Activated T-helper 17 cell treated with anti-CD3 and anti-CD28 coated beads, Interleukin-2, amount 50 U/mL, for 72 hours (primary cell): ENCODE measurements at places on chromosomes 6 and 20.

GRCh38 chr6:35037664-35038038 lies 103.5 kb downstream of the TCP11 start:
- no peak for ATAC-seq

DNA sequence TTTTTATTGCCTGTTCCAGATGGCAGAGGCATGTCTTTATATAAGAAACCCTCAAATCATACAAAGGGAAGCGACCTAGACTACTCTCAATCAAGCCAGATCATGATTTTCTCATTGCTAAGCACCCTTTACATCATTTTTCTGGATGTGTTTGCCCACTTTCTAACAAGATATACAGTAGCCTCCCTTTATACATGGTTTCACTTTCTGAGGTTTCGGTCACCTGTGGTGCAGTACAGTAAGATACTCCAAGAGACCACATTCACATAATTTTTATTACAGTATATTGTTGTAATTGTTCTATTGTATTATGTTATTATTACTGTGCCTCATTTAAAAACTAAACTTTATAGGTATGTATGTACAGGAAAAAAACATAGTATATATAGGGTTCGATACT lies 23.6 kb downstream of the TOMM6 start:
- ATAC-seq: no peak

GRCh38 chr20:17276101-17276500 lies 49.3 kb downstream of the PCSK2 start:
- no peak for ATAC-seq

- no peak for ATAC-seq
These were observed 64.3 kb upstream of the AFDN start for GRCh38 chr6:167762259-167762962.

DNA sequence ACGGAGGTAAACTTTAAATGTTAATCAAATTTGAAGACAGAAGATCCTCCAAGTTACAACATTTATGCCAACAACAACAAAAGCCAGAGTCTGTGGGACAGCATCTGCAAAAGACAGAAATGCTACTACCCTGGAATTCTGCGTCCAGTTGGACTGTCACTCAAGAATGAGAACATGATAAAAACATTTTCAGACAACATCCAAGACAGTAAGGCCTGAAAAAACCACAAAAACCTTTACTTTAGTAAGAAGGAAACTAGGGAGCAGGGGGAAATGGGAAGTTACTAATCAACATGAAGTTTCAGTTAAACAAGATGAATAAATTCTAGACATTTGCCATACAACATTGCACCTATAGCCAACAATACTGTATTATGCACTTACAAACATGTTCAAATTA lies 77.6 kb downstream of the MLIP start:
- no peak for ATAC-seq

DNA sequence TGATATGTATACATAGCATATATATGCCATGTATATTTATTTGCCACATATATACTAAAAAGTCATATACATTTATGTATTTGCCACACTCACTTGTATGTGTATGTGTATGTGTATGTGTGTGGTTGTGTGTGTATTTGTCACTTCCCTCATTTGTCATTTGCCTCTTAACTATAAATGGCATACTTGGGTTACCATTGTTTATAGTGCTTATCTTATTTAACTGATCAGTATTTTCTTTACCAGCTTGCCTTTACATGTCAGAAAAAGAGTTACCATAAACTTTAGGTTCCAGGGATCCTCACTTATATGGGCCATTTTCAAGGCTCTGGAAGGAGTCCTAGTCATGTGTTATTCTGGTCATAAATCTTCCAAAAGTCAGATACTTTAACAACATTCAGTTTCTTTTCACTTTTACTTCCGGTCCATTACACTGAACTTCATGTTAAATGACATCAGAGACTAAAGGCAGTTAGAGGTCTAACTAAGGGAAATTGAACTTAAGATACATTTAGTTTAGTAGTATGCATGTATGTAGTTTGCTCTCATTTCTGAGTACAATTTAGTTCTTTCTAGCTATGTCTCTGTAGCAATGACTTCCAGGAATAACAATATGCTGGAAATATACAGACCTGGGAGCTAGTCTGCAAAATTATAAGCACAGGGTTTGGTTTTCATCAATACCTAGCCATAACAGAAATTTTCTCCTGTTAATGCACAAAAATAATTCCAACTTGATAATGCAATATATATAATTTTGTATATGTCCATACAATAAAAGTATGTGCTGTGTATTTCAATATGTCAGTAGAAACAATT lies 33.7 kb upstream of the HIVEP1 start:
- no peak for ATAC-seq

GRCh38 chr6:18668994-18669393 lies 281.8 kb downstream of the RNF144B start:
- ATAC-seq: no peak

DNA sequence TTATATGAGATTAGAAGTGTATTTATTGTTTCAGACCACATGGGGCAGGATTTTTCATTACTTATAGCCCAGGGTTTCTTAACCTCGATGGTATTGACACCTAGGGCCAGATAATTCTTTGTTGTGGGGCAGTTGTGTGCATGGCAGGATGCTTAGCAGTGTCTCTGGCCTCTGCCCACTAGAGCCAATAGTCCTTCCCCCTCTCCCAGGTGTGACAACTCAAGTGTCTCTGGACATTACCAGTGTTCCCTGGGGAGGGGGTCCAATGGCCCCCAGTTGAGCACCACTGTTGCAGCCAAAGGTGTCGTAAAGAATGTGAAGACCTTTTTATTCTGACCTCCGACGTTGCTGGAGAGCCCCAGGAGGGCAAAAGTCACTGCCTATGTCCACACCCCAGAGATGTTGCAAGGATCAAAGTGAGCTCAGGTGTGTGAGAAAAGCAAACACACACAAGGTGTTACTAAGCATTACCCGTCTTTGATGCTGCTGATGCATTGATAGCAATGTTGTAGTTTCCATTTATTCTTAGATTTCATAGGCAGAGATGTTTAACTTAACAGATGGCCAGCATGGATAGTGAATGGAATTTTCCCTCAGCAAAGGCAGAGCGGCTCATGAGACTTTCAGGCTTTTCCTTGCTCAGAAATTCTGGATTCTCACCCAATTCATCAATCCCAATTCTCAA lies 22.2 kb downstream of the BANF2 start:
- no peak for ATAC-seq

DNA sequence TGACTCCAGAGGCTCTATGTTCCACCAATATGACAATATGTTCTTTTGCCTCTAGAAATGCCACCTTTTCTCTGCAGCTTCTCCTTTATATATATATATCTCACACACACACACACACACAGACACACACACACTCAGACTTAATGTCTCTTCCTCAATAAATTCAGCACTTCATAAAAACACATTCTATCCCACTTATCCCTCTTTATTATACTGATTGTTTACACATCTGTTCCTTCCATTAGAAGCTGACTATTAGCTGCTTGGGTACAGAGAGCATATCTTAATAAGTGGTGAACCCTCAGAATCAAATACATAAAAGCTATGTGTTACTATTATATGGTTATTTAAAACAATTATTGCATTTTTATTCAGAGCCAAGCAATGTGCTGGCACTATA lies 23.3 kb downstream of the NRSN1 start:
- ATAC-seq: no peak

DNA sequence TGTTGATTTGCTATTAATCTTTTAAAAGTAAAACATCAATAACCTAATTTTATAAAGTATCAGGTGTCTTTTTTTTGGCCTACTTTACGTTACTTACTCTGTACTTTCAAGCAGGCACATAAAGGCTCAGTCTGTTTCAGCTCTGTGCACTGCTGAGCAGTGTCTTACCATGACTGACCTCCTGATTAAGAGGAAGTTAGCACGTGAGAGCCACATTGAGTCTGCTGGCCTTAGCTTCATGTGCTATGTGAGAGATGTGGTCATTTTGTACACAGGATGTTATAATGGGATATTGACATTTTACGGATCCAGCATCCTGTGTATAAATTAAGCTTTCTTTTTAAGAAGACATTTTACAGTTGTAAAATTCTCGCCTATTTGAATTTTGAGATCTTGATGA lies 31.9 kb downstream of the ARID1B start:
- peak; percentile 34 for ATAC-seq

GRCh38 chr6:33925936-33926335 lies 122.1 kb upstream of the MLN start:
- no peak for ATAC-seq

GRCh38 chr20:48789781-48790472 lies 37.9 kb downstream of the PREX1 start:
- ATAC-seq: peak; percentile 63

DNA sequence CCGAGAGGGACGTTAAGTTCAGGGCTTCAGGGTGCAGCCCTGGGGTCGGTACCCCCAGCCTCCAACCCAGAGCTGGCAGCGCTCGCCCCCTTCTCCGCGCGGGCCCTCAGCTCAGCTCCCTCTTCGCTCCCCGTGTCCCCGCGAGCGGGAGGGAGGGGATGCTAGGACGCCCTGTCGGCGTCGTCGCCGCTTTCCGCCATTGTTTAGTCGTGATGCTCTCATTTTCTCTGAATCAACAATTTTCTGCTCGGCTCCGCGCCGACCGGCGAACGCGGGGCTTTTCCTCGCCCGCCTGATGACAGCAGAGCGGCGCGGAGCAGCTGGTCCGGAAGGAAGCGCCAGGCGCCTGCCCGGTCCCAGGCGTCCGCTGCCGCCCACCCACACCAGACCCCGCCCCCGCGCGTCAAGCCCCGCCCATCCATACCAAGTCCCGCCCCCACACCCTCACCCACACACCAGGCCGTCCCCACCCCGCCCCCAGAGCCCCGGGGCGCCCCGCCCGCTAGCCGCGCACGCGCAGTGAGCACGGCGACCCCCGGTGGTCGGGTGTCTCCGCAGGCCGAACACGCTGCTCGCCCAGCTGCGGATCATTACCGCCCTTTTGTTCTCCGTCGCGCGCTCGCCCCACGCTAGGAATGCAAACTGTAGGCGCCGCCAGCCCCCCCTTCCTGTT lies 50.1 kb upstream of the SLC32A1 start:
- ATAC-seq: peak; percentile 82

GRCh38 chr6:64103480-64103879 lies 467.9 kb downstream of the PHF3 start:
- no peak for ATAC-seq

GRCh38 chr20:49340161-49340966 lies 62.5 kb upstream of the ZNFX1 start:
- no peak for ATAC-seq

DNA sequence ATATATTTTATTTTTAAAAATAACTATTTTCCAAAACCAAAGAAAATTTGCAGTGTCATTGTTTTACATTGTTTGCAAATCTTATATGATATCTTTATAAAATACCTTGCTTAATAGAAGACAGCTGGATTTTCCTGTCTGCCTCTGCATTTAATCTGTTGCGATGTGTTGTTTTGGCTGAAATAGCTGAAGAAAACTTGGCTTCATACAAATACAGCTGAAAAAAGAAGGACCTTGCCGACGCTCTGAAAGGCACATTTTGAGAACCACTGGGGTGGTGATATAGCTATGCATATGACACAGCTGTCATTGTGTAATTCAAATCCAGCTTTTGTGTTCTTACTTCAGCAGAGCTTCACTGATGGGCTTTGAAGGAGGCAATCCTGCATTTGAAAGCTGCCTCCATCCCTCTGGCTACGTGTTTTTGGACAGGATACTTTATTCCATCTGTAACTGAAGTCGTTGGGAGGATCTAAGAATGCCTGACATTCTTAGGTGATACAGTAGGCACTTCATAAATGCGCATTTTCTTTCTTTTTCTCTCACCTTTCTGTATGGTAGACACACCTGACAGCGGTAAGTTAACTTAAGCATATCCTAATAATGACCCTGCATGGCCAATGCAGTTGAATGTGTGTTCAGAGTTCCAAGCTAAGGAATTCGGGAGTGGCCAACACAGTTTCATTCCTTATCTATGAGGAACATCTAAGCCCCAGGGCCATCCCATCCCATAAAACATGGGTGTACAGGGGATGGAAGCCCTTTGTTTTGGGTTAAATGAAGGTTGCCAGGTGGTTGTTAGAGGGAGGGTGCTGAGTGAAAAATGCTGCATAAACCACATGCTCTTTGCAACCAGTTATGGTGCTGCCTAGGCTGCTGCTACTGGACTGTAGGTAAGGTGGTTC lies 213.0 kb downstream of the TFAP2A start:
- ATAC-seq: no peak

- no peak for ATAC-seq
These were observed 25.4 kb downstream of the PTK7 start for GRCh38 chr6:43101497-43101896.

- peak; percentile 68 for ATAC-seq
These were observed at the start of gene FERMT1 for GRCh38 chr20:6122873-6123648. Gene FERMT1, minus strand, starts transcription at chr20:6123030. Its CDS starts 3,476 bp downstream, at chr20:6119554.

- no peak for ATAC-seq
These were observed 24.7 kb downstream of the PACSIN1 start for GRCh38 chr6:34490390-34491090.

DNA sequence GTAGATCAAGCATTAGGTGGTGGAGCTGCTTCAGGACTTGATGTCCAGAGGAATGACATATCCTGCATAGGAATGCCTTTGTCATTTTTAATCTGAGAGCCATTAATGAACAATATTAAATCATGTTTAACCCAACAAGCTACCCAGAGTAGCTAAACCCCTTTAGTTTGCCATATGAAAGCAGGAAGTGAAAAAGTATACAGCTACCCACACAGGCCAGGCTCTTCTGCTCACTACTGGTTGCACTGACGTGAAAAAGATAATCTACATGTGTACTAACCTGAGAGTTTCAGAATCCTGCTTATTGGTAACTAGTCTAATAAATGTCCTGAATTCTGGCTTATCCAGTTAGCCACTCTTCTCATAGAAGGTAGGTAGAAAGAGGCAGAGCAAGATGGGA lies 19.9 kb downstream of the GLYATL3 start:
- ATAC-seq: no peak

- ATAC-seq: peak; percentile 11
These were observed 1.9 kb downstream of the L3MBTL3 start for GRCh38 chr6:130020073-130020906.

DNA sequence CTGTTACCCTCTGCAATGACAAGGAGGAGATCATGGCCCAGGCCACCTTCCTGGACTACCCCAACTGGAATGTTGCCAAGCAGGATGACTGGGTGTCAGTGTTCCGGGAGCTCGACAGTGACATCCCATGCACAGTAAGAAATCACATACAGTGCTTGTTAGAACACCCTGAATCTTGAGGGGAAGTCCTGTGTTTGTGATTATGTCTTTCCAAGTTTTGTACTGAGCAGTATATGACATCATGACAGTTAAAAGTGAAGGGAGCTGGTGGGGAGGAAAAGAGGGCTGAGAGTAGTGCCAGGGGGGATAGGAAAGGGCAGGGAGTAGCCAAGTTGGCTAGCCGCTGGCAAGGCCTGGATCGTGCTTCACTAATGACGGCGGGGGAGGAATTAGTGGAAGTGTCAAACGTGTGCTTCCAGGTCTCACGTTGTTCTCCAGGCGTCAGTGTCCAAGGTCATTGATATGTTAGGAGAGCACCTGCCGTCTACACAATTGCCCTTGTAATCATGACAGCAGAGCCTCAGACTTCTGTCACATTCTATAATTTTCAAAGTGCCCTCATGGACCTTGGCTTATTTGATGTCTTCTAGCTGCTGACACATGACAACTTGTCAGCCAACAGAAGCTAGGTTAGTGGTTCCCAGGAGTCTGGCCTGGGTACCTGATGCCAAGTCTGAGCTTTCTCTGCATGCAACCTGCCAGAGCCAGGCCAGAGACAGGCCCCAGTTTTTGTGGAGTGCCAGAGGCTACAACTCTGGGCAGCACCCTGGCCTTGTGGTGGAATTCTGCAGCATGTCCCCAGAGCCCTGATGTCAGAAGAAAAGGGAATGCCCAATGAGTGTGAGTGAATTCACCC lies 18.8 kb downstream of the CFAP61 start:
- no peak for ATAC-seq

GRCh38 chr6:40249935-40250334 lies 315.7 kb upstream of the MOCS1 start:
- ATAC-seq: no peak

- ATAC-seq: no peak
These were observed 274.8 kb downstream of the TFAP2C start for GRCh38 chr20:56903858-56904257.
